ENCODE measurements at places on chromosomes 7 and 10. TPM values are rescaled to one million over a fixed set of nuclear protein-coding genes. Genes with fewer than 3 reads are reported as not detected.

FAM180A gene
- total RNA-seq: not detected

LRRC18 gene
- not detected for total RNA-seq

IFIT2 gene
- 19.5 TPM for total RNA-seq

EBF3 gene
- not detected for total RNA-seq

ADRB1 gene
- total RNA-seq: 0.10 TPM

SLC39A12 gene
- not detected for total RNA-seq

TMEM229A gene
- not detected for total RNA-seq

SPDYE3 gene
- total RNA-seq: not detected

PLEKHS1 gene
- not detected for total RNA-seq

DNA sequence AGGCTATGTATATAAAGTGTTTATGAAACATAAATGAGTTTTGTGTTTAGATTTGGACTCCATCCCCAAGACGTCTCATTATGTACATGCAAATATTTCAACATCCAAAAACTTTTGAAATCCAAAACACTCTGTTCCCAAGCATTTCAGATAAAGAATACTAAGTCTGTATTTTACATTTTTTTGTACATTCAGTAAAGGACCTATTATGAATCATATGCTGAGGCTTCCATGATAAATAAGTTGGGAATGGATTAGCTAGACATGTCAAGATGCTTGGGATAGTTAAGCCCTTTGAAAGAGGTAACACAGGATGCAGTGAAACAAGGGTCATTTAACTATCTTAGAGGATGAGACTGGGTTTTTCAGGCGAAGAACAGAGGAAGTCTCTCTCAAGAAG is 262.9 kb downstream of the SNX13 start:
- peaks cover 2% of the 10 kb centered on the region for H3K4me1 ChIP-seq
- no peaks in the 10 kb centered on the region for H3K36me3 ChIP-seq
- no peak overlapping the region for H3K4me3 ChIP-seq
- DNase-seq: no peak

GRCh38 chr10:114821915-114822443 is 399 bp downstream of the FHIP2A start:
- no peak for DNase-seq
- peak overlapping the region; percentile 96 for H3K27ac ChIP-seq
- peak overlapping the region; percentile 93 for H3K4me3 ChIP-seq
- peaks cover 5% of the 10 kb centered on the region for H3K27me3 ChIP-seq
- H3K4me1 ChIP-seq: peaks cover 33% of the 10 kb centered on the region

DNA sequence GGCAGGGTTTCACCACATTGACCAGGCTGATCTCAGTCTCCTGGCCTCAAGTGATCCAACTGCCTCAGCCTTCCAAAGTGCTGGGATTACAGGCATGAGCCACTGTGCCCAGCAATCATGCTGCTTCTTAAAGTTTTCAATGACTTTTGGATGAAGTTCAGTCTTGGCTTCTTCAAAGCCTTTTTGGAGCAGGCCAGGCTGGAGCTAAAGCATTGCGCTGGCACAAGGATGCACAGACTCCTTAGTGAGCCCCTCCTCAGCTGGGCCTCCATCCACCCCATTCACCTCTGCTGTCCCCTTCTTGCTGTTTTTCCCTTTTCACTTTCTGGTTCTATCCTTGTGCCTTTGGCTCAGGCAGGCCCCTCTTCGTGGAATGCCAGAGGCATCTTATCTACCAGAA is 638.6 kb downstream of the TYW1 start:
- H3K36me3 ChIP-seq: no peaks in the 10 kb centered on the region
- no peaks in the 10 kb centered on the region for H3K4me1 ChIP-seq
- no peak overlapping the region for H3K4me3 ChIP-seq
- no peak overlapping the region for H3K27ac ChIP-seq
- DNase-seq: no peak

DNA sequence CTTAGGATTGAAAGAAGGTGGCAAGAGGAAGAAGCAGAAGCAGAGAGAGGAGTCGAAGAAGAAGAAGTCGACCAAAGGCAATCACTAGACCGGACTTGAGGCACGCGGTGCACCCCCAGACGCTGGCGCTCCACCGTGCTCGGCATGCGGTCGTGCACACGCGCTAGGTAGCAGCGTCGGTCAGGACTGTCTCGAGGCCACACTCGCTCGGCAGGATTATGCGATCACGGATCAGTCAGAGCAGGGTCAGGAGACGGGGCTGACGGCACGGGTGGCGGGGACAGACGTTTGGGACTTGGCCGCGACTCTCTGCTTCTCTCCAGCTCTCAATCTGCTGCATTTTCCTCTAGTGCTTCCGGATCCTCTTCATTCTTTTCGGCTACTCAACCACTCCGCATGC is 79.2 kb downstream of the DNAJB6 start:
- no peak overlapping the region for H3K27ac ChIP-seq
- no peak for DNase-seq
- no peak overlapping the region for H3K4me3 ChIP-seq
- peaks cover 3% of the 10 kb centered on the region for H3K36me3 ChIP-seq

DNA sequence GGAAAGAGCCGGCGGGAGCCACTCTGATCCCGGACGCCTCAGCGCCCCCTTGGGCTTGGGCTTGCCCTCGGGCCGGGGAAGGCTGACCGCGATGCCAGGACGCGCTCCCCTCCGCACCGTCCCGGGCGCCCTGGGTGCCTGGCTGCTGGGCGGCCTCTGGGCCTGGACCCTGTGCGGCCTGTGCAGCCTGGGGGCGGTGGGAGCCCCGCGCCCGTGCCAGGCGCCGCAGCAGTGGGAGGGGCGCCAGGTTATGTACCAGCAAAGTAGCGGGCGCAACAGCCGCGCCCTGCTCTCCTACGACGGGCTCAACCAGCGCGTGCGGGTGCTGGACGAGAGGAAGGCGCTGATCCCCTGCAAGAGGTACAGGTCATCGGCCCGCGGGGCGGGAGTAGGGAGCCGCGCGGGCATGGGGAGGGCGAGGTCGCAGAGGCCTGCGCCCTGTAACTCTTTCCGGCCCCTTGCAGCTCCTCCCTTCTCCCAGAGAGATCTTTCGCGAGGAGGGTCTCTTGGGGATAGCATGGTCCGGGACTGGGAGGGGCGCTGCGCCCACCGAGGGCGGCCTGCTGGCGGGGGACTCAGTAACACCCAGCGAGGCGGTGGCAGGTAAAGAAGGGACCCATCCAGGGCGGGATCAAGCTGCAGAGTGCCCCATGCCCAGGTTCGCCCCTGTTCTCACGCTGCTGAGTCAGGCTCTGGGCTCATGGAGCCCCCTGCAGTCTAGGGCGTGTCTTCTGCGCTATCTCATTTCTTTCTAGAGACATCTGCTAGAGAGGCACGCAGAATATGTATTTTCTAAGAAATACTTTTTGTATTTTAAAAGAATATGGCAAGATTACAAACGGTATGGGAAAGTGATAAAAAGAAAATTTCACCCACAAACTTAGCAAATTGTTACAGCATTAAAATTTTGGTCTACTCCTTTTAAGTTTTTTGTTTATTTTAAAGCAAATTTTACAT is 687 bp downstream of the EPDR1 start:
- DNase-seq: no peak
- peaks cover 10% of the 10 kb centered on the region for H3K4me1 ChIP-seq
- H3K27me3 ChIP-seq: peaks cover 45% of the 10 kb centered on the region
- H3K27ac ChIP-seq: no peak overlapping the region

- H3K27me3 ChIP-seq: no peaks in the 10 kb centered on the region
- DNase-seq: no peak
- H3K4me3 ChIP-seq: no peak overlapping the region
- no peaks in the 10 kb centered on the region for H3K4me1 ChIP-seq
- H3K27ac ChIP-seq: no peak overlapping the region
These were observed 222.9 kb downstream of the DNAJB6 start for GRCh38 chr7:157559596-157560257.

DNA sequence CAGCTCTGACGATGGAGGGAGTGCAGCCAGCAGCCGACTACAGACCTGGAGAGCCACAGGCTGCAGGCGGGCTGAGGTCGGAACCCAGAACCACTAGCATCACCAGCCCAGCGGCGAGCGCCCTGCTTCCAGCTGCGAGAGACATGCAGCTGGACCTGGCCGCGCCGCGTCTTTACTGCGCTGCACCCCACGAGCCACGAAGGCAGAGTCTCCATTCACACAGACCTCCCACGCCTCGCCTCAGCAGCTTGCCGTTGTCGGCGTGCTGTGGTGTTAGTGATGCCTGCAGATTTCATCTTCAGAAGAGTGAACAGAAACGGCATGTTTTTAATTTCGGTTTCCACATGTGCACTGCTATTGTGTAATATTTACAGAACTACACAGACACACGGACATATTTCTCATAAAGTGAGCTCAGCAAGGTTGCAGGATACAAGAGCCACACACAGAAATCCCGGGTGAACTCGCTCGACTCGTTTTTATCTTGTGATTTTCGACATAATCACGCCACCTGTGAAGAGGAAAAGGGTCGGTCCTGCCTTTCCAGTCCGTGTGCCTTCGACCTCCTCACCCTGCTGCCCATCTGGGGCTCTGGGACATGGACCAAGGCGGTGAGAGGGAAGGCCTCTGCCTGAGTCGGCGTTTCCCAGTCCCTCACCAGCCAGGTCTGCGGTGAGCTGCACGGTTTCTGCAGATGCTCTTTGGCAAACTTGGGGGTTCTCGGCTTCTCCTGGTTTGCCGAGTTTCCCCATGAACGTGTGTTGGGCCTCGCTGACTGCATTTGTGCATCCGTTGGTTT is 252.2 kb downstream of the ELFN1 start:
- no peaks in the 10 kb centered on the region for H3K36me3 ChIP-seq
- no peaks in the 10 kb centered on the region for H3K27me3 ChIP-seq
- DNase-seq: no peak
- H3K4me3 ChIP-seq: peak overlapping the region; percentile 80
- no peak overlapping the region for H3K27ac ChIP-seq
